ENCODE measurements at places on chromosomes 4 and X. TPM values are rescaled to one million over a fixed set of nuclear protein-coding genes. Genes with fewer than 3 reads are reported as not detected.
A peak's percentile ranks its signal among the peaks of the same experiment; 100 is the strongest.

DNA sequence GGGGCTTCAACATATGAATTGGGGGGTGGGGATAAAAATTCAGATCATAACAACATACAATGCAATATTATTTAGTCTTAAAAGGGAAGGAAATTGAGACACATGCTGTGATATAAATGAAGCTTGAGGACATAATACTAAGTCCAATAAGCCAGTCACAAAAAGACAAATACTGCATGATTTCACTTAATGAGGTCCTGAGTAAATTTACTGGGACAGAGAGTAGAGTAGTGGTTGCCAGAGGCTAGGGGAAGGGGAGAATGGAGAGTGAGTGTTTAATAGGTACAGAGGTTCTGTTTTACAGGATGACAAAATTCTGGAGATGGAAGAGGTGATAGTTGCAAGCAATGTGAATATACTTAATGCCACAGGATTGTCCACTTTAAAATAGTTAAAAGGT lies 89.2 kb upstream of the RAPGEF2 start:
- DNase-seq, result no peak

Gene ASB5
- 0.18 TPM for total RNA-seq

Gene HMX1
- not detected for total RNA-seq

Gene CDX4
- total RNA-seq, result not detected

Gene TLR2
- total RNA-seq, result under 0.01 TPM

Gene CCNG2
- total RNA-seq, result 11.3 TPM

DNA sequence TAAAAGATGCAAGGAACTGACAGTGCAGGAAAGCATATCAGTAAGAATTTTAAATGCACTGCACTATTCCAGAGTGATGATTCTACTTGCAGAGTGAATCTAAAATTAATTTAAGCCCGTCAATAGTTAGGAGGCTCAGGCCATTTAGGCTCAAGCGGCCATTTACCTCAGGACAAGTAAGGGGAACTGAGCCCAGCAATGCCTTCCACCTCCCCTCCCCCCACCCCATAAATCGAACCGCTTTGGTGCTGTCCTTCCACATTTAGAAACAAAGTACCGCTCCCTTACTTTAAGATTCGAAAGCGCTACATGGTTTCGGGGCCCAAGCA lies 665 bp downstream of the RBM41 start:
- DNase-seq, result no peak

GRCh38 chr4:56630876-56631666 lies 50.0 kb downstream of the HOPX start:
- DNase-seq, result peak; percentile 51

- DNase-seq, result no peak
Measured at GRCh38 chr4:9994246-9994847, 26.9 kb downstream of the SLC2A9 start.

DNA sequence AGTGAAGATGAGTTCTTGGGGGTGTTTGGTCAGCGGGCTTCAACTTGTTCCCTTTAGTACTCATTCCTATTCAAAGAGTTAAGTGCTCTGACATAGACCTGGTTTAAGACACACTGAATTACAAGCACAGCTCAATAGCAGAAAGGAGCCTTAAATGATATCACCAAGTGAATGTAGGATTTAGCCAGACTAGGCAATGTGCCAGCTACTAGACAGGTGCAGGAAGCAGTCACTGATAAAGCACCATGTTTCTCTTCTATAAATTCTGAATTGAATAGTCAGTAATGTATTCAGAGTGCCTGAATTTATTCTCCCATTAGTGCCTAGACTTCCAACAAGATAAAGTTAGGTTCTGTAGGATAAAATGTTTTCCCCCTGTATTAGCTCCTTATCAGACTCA lies 63.6 kb downstream of the ASB9 start:
- DNase-seq, result no peak

Gene FAM47A
- not detected for total RNA-seq

Gene AFF2
- 0.72 TPM for total RNA-seq

Gene KIAA1210
- not detected for total RNA-seq

Gene DCAF4L1
- 0.18 TPM for total RNA-seq

DNA sequence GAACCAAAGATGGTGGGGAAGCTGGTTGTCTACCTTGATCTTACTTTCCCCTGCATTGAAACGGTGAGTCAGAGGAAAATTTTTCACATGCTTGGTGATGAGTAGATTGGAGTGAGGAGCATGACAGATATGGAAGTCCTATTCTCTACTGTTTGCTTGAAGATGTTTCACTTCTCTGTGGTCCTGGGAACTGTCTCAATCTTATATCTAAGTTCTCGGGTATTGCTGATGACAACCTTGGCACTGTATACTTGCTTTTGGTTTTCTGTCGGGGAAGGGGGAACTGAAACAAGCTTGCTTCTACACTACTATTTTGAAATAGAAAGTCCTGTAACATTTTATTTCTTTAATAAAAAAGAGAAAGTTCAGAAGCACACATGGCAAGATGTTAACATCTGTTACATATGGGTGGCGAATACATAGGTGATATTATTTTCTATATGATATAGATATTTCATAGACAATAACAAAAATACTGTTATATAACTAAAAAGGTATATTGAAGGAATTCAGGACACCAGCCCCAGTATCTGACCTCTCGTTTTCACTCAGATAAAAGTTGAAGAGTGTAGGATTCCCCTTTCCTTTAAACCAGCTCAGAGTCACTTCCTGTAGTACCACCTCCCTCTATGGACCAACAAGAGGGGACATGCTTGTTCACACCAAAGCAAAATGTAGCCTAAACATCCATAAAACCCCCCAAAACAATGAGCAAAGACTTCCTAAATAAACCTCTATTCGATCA lies 88.8 kb downstream of the FMR1NB start:
- no peak for DNase-seq

Gene HS6ST2
- not detected for total RNA-seq

Gene LGI2
- total RNA-seq, result not detected

DNA sequence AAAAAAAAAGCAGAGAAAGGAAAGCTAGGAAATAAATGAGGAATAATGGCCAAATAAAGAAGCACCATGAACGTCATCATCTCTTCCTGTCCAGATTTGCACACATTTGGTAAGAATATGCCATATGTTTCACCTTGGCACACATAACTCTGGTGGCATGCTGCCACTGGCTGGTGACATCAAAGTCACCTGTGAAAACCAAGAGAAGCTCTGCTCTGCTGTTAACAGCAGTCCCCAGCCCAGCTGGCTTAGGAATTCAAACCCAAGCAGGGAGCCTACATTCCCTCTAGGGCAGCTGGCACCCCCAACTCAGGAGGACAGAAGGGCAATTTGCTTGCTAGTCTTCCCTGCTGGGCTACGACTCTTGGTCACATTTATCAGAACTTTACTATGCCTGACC lies 77.6 kb downstream of the RASL11B start:
- no peak for DNase-seq

GRCh38 chrX:100830547-100830946 lies 10.4 kb downstream of the CSTF2 start:
- DNase-seq, result no peak

DNA sequence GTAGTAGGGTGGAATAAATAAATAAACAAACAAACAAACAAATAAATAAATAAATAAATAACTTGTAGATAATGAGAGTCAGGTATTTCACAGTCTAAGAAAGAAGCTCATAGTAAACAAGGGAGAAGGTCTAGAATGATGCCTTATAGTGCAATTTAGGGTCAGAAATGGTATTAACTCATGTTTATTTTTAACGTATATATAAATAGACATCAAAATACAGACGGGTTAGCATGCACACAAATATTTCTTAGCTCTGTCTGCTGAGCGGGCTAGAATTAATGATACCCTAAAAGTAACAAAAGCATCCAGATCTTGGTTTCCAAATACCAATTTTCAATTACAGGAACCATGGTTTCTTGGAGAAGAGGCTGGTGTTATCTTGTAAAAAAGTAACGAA lies 16.6 kb downstream of the PFKFB1 start:
- DNase-seq, result no peak

GRCh38 chr4:95178938-95179337 lies 369.8 kb downstream of the UNC5C start:
- DNase-seq, result no peak

- DNase-seq, result no peak
Measured at GRCh38 chr4:107318078-107318477, 282.0 kb upstream of the DKK2 start.

GRCh38 chrX:21398426-21398825 lies 24.2 kb downstream of the CNKSR2 start:
- DNase-seq, result no peak

- DNase-seq, result no peak
Measured at GRCh38 chr4:60885011-60885410, 315.1 kb upstream of the ADGRL3 start.

- DNase-seq, result peak; percentile 32
Measured at GRCh38 chrX:101136235-101136634, 38.2 kb downstream of the CENPI start.

Gene ITM2A
- not detected for total RNA-seq

Gene SUPT20HL1
- total RNA-seq, result not detected

DNA sequence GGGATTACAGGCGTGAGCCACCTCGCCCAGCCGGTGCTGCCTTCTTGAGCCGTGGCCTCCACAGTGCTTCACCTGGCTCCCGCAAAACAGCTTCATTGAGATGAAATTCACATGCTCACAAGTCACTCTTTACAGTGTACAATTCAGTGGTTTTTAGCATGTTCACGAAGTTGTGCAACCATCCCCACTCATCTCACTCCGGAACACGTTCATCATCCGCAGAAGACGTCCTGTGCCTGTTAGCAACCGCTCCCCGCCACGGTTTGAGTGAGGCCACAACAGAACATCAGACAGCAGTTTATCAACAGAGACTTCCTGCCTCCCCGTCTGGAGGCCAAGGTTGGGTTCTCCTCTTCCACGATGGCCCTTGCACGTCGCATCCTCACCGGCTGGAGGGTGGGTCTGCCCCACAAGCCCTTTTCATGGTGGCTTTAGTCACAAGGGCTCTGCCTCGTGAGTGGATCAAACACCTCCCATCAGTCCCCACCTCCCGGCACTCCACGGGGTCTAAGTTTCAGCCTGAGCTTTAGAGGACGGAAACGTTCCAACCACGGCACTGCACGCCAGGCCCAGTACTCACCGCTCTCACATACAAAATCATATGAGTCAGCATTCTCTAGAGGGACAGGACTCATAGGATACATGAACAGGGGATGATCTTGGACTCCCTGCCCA lies 29.6 kb upstream of the SPON2 start:
- DNase-seq, result peak; percentile 95

DNA sequence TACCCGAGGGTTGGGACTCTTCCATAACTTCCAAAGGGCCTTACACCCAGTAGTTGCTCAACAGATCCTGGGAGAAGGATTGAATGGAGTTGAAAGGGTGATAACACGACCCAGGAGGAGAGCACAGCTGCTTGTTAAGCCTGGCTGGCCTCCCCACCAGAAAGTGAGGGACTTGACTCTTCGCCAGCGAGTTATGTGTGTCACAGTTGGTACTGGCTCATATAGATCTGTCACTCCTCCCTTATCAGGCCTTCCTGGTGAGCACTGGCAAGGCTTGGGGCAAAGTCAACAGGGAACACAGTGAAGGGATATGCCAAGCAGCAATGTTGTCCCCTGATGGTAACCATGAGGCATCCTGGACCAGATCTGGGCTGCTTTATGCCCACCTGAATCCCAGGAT lies 35.8 kb downstream of the APLN start:
- DNase-seq, result no peak

DNA sequence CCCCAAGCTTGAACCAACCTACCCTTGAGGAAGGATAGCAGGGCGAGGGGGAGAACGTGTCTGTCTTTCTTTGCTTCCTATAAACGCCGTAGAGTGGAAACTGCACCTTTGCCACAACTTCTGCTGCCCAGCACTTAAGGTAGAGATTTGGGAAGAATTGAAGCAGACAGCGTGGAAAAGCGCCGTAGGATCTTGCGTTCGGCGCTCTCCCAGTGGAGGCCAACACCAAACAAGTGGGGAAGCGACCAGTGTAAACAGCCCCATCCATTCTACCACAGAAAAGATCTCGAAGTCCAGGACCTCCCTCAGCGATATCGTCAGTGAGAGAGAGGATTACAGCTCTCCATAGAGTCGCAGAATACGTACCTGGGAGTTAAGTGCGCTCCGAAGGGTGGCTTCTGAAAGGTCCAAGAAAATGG lies 3.9 kb upstream of the NKX6-1 start:
- no peak for DNase-seq

GRCh38 chrX:69565247-69565815 lies 50.6 kb upstream of the EDA start:
- no peak for DNase-seq

DNA sequence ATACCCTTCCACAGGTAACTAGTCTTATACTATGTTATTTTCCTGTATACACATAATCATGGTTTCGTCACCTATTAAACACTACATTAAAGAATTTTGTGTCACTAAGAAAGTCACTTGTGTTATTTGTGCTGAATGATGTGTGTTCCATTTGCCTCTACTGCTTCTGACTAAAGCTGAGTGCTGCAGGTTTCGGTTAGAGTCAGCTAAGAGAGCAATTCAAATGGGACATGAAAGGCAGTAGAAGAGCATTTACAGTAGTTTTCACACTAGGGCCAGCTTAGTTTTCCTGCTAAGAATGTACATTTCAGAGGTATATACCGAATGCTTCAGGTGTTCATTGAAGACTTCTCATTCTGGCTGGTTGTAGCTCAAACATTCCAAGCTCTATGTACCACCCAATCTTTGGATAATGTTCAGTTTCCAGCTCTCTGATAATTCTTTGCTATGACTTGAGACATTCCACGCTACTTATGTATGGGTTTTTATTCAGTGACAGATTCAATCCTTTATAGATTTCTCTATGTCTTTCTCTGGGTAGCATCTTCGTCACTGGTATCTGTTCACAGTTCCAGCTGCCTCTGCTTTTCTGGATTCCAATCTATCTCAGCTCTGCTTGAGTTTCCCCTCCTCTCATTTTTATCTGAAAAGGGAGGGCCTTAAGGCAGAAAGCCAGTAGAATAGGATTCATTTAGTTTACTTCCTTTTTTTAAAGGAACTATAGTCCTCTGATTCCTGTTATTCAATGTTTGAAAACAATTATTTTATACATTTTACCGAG lies 164.4 kb downstream of the CXXC4 start:
- DNase-seq, result no peak

GRCh38 chr4:54423066-54423465 lies 194.0 kb downstream of the PDGFRA start:
- peak; percentile 59 for DNase-seq

DNA sequence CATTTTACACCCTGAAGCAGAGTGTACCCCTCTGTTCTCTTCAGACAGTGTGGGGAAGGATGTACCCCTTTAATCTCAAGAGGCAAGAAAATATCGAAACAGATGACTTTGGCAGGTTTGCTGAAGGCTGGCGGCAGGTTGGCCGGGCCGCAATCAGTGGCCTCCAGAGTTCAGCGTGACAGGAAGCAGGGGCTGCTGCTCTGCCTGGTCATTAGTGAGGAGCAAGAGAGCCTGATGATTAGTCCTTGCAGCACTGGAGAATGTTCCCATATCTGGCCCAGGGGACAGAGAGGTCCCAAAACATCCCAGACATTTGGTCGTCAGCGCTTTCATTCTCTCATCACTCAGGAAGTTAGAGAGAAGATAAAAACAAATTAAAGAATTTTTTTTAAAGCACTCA lies 352.8 kb downstream of the SPRY1 start:
- no peak for DNase-seq

Measured in IMR-90 (cell line).